GM23248 (cell line): ENCODE measurements at places on chromosomes 5 and 9. TPM values are rescaled to one million over a fixed set of nuclear protein-coding genes. Genes with fewer than 3 reads are reported as not detected.

Gene ZDHHC11B
- not detected in 2 replicates for total RNA-seq

GRCh38 chr5:88550736-88551135, 282.1 kb upstream of the TMEM161B start:
- no peak for DNase-seq
- no peaks in the 10 kb centered on the region for H3K36me3 ChIP-seq
- no peaks in the 10 kb centered on the region for H3K27me3 ChIP-seq
- H3K4me1 ChIP-seq = no peaks in the 10 kb centered on the region
- H3K27ac ChIP-seq = no peak overlapping the region
- H3K4me3 ChIP-seq = no peak overlapping the region

DNA sequence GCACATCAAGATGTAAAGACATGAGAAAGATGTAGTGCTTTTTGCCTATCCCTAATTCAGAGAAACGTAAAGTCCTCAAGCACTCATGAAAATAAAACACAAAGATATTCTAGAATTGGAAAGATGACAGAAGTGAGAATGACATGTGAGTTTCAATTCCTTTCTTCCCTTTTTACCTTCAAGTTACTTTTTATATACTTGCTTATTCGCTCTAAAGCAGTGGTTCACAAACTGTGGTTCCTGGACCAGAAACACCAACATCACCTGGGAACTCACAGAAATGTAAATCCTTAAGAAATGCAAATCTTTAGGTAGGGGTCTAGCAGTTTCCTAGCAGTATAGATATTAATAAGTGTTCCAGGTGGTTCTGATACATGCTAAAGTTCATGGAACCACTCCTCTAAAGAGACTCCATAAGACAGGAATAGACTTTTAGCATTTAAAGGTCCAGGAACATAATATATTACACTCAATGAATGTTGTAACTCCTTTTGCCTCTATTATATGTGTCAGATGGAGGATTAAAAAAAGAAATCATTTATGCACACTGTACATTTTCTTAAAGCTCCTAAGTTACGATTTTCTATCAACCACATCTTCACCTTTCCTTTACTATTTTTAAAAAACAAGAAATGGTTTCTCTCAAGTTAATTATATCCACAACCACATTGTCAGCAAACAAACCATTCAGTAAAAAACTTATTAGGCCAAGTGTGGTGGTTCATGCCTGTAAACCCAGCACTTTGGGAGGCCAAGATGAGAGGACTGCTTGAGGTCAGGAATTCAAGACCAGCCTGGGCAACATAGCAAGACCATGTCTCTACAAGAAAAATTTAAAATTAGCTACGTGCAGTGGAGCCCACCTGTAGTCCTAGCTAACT, 39.9 kb downstream of the ERP44 start:
- H3K36me3 ChIP-seq = peaks cover 14% of the 10 kb centered on the region; the same call in 1 of the 2 replicates
- no peak overlapping the region for H3K4me3 ChIP-seq
- DNase-seq = no peak
- no peak overlapping the region for H3K27ac ChIP-seq

GRCh38 chr9:130283539-130284248, 18.1 kb downstream of the HMCN2 start:
- H3K36me3 ChIP-seq = no peaks in the 10 kb centered on the region
- no peak overlapping the region for H3K4me3 ChIP-seq
- H3K27me3 ChIP-seq = peaks cover 27% of the 10 kb centered on the region
- DNase-seq = no peak
- no peak overlapping the region for H3K27ac ChIP-seq

DNA sequence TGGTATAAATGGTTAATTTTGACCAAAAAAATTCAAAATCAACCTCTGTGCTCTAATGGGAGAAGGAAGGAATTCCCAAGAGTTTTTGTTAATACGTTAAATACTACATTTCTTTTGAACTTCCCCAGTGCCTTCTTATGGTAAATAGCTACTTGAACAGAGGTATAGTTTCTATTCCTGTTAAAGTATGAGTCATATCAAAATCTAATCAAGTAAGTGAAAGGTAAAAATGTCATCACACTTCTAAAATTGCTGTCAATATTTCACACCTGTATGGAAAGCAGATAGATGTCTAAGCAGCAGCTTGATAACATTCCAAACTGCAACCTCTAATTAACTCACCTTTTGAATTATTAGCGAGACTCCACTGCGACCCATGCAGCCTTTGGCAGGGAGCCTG, 214.1 kb upstream of the MEF2C start:
- H3K27me3 ChIP-seq = no peaks in the 10 kb centered on the region
- no peaks in the 10 kb centered on the region for H3K4me1 ChIP-seq
- DNase-seq = no peak
- H3K4me3 ChIP-seq = no peak overlapping the region
- no peak overlapping the region for H3K27ac ChIP-seq
- H3K36me3 ChIP-seq = no peaks in the 10 kb centered on the region

DNA sequence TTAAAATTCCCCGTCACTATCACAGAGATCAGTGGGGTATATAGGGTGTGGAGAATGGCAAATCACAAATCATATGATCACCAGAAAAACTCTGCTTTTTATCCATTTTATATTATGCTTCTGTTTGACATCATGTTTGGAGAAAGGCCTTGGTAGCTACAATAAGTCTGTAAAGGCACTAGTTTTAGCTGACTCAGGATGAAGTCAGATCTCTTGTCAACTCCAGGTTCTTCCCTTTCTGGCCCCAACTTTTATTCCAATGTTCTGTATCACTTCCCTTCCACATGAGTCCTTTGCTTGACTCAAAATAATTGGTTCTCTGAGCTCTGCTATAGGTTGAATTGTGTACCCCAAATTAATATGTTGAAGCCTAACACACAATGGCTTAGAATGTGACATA, 484.9 kb downstream of the PTPRD start:
- peak; percentile 18 for DNase-seq
- H3K4me1 ChIP-seq = no peaks in the 10 kb centered on the region
- H3K27me3 ChIP-seq = no peaks in the 10 kb centered on the region

DNA sequence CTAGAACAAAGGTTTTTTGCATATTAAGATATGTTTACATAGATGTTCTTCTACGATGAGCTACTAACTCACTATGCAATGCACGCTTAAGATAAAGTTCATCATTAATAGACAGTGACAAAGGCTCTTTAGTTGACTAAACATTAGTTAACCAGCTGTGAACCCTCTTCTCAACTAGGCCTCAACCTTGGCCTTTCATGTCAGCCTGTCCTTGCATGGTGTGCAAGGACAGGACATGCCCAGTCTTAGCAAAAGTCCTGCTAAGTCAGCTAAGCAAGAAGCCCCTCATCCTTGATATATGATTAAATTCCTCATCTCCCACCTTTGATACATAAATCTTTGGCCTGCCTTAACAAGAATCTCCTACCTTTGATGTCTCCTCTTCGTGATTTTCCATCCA, 50.9 kb downstream of the PLPP1 start:
- H3K36me3 ChIP-seq = no peaks in the 10 kb centered on the region
- no peak overlapping the region for H3K27ac ChIP-seq
- H3K4me1 ChIP-seq = peaks cover 24% of the 10 kb centered on the region
- H3K4me3 ChIP-seq = no peak overlapping the region
- H3K27me3 ChIP-seq = no peaks in the 10 kb centered on the region

DNA sequence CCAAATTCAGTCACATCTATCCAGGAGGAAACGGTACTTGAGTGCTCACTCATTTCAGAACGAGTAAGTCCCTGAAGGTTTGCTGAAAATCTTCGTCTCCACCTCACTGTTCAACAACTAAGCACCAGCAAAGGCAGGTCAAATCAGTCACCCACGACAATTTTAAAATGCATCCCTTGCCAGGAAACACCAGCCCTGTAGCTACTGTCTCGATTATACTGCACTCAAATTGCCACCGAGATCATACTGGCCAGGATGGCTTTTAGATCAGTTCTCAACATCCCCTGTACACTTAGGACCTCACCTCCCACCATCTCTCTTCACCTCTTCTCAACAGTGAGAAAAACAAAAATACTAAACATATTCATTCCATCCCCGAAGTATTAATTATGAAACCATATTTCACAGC, 298.6 kb downstream of the AGTPBP1 start:
- no peak overlapping the region for H3K4me3 ChIP-seq
- no peak overlapping the region for H3K27ac ChIP-seq
- H3K27me3 ChIP-seq = no peaks in the 10 kb centered on the region
- DNase-seq = no peak

- peaks cover 23% of the 10 kb centered on the region for H3K4me1 ChIP-seq
- peak overlapping the region; percentile 86 for H3K4me3 ChIP-seq
- H3K27ac ChIP-seq = peak overlapping the region; percentile 83
- H3K27me3 ChIP-seq = no peaks in the 10 kb centered on the region
Observed at GRCh38 chr5:177495243-177496060, 2.0 kb downstream of the PDLIM7 start.

DNA sequence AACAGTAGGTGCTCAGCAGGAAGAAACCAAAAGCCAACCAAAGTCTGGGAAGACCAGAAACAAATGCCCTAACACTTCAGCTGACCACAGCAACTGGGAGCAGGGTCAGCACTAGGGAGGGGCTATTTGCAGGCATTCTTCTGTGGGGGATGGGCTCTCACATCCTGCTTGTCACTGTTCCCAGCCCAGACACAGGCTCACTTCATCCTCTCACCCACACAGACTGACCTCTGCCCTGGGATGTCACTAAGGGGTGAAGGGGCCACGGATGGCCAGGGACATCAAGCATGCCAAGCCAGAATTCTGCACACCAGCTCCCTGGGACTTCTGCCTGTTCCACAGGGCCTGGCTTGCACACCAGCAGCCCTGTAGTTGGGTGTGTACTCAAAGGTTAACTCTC, 28.7 kb downstream of the GFRA3 start:
- no peaks in the 10 kb centered on the region for H3K36me3 ChIP-seq
- H3K4me1 ChIP-seq = no peaks in the 10 kb centered on the region

DNA sequence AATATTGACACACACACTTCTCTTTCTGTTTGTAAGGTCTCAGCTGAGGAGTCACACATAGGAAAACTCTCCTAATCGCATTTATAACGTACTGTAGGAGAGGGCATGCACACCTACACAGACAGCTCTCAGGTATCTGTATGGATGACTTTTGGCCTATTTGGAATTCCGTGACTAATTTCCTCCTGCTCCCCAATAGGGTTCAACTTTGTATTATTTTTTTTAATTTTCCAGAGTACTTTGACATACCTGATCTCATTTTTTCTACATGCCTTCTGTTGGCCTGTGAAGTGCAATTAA, 195.9 kb downstream of the ARHGAP26 start:
- no peaks in the 10 kb centered on the region for H3K27me3 ChIP-seq
- H3K4me3 ChIP-seq = no peak overlapping the region
- H3K36me3 ChIP-seq = no peaks in the 10 kb centered on the region

Gene GNA14
- total RNA-seq = 0.11 TPM in 1 of 2 replicates, not detected in the other

DNA sequence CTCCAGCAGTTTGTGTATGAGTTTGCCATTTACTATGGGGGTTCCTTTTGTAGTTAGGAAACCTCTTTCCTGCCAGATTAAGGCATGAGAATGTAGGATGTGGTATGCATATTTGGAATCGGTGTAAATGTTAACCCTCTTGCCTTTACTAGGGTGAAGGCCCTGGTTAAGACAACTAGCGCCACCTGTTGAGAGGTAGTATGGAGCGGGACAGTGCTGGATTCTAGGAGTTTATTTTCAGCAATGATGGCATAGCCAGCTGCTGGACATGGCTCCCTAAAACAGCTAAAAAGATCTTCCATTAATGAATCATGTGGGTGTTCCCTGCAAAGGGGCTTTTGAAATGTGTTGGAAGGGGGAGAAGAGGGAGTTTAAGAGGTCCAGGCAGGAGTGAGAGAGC, 30.7 kb upstream of the GPX3 start:
- H3K4me3 ChIP-seq = no peak overlapping the region
- no peaks in the 10 kb centered on the region for H3K4me1 ChIP-seq
- peak; percentile 18 for DNase-seq
- no peak overlapping the region for H3K27ac ChIP-seq
- H3K27me3 ChIP-seq = no peaks in the 10 kb centered on the region
- H3K36me3 ChIP-seq = no peaks in the 10 kb centered on the region

DNA sequence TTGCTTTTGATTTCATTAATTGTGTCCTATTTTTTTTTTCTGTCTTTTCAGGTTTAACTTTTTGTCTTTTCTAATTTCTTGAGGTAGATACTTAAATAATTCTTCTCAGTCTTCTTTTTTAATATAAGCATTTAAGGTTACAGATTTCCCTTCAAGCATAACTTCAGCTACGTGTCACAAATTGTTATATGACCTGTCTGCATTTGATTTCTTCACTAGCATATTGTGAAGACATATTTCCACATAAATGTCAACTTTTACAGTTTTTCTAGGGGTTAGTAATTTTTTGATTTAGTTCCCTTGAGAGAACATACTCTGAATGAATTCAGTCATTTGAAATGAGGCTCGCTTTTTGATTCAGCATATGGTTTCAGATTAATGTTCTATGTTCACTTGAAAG, 35.6 kb downstream of the RASA1 start:
- H3K36me3 ChIP-seq = peaks cover 20% of the 10 kb centered on the region
- H3K4me3 ChIP-seq = no peak overlapping the region
- no peak for DNase-seq
- no peaks in the 10 kb centered on the region for H3K27me3 ChIP-seq
- peaks cover 49% of the 10 kb centered on the region for H3K4me1 ChIP-seq

Gene CDC20B
- total RNA-seq = not detected in 2 replicates

Gene PCDHB11
- total RNA-seq = 0.38 and 1.2 TPM in 2 replicates

Gene MAMDC4
- total RNA-seq = 1.1 and 2.3 TPM in 2 replicates

- H3K27me3 ChIP-seq = no peaks in the 10 kb centered on the region
- no peaks in the 10 kb centered on the region for H3K36me3 ChIP-seq
- DNase-seq = no peak
Observed at GRCh38 chr9:82308836-82309235, 320.3 kb downstream of the SPATA31D1 start.

Gene MLANA
- not detected in 2 replicates for total RNA-seq

DNA sequence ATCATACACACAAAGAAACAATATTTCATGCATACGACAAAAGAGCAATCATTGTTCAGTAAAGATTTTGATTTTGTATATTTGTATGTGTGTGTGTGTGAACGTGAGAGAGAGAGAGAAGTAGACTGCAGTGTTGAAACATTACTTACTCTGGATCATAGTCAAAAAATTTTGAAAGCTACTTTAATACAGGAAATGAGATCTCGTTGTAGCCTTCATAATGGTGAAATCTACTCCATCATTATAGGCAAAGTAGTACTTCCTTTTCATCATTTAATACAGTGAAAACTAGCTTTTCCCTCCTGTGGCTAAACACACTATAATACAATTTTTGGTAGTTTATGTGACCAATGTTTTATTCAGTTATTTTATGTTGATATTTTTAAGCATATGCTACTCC, 1427.7 kb upstream of the C9orf72 start:
- no peak overlapping the region for H3K4me3 ChIP-seq
- H3K36me3 ChIP-seq = no peaks in the 10 kb centered on the region
- no peaks in the 10 kb centered on the region for H3K4me1 ChIP-seq
- no peak overlapping the region for H3K27ac ChIP-seq

Gene TDRD7
- total RNA-seq = 6.6 and 8.9 TPM in 2 replicates
